ENCODE measurements at places on chromosomes 4 and X. TPM values are rescaled to one million over a fixed set of nuclear protein-coding genes. Genes with fewer than 3 reads are reported as not detected.

Gene WDR17
- total RNA-seq: 4.3 TPM

Gene ERVMER34-1
- under 0.01 TPM for total RNA-seq

Gene USP27X
- 2.7 TPM for total RNA-seq

Gene CYSLTR1
- total RNA-seq: 0.11 TPM

Gene FGFBP1
- not detected for total RNA-seq

Gene PTCHD1
- total RNA-seq: not detected

Gene ZAR1
- total RNA-seq: under 0.01 TPM

Gene KDR
- total RNA-seq: 0.75 TPM

Gene RFC1
- total RNA-seq: 93.0 TPM

Gene FAM184B
- under 0.01 TPM for total RNA-seq

Gene RBMXL3
- not detected for total RNA-seq

Gene TRO
- 6.8 TPM for total RNA-seq

Gene OTUD6A
- under 0.01 TPM for total RNA-seq

Gene SRPK3
- total RNA-seq: 0.44 TPM
